ENCODE measurements at places on chromosomes 5 and 9.
A peak's percentile ranks its signal among the peaks of the same experiment; 100 is the strongest.

- DNase-seq: no peak
Measured at GRCh38 chr5:65588694-65589093, 25.6 kb downstream of the PPWD1 start.

DNA sequence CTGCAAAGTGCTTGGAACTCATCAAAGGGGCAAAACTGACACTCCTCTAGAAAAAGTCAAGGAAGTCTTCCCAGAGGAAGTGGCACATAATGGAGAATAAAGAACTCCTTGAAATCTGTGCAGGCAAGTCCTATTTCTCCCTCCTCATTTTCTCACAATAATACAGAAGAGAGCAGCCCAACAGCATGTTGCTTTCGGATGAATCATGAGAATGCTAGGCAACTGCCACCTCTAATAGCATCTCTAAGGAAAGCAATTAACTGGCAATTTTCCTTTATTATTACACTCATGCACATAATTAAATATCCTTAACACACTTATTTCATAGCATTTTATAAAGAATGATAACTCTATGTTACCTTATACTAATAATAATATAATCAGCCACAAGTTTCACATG is 122.2 kb upstream of the PTGER4 start:
- peak; percentile 29 for DNase-seq

DNA sequence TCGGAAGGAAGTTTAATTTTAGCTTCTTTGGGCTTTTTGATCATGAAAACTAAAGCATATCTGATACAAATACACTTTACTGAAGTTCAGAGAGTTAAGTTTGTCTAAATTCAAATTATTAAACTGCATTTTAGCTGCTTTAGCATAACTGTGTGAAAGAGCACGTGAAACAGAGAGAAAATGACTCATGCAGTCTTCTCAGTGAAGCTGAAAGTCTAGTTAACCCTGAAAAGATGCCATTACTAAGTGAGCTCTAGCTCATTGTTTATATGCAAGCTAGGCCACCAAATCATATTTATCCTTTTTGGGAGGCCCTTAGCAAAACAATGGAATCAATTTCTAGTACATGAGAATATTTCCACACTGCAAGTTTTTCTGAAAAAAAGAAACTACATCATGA is 27.6 kb downstream of the TPD52L3 start:
- peak; percentile 68 for DNase-seq

- no peak for DNase-seq
Measured at GRCh38 chr5:142527234-142527633, 158.7 kb downstream of the FGF1 start.

All from fibroblast of lung (primary cell).